ENCODE measurements at places on chromosomes 6 and 20.
A peak's percentile ranks its signal among the peaks of the same experiment; 100 is the strongest.

GRCh38 chr6:14880052-14880451 lies 365.8 kb upstream of the JARID2 start:
- DNase-seq, result no peak

- DNase-seq, result no peak
These were observed 22.5 kb downstream of the SLC17A4 start for GRCh38 chr6:25777031-25777430.

GRCh38 chr6:129684903-129685661 lies 24.9 kb downstream of the ARHGAP18 start:
- DNase-seq, result no peak

DNA sequence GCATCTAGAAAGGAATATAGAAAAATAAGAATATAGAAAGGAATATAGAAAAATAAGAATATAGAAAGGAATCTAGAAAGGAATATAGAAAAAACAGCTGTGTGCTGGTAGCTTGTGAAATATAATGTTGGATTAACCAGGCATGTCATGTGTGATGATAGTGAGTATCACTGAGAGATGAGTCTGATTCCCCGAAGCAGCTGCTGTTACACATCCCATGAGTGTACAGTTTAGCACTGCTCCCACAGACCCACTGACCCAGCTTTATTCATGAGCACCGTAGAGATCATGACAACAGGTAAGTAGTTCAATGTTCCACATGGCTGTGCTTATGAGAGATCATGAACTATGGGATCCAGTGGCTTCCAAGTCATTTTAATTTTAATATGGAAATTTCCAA lies 64.8 kb downstream of the SLC22A3 start:
- DNase-seq, result no peak

GRCh38 chr6:56101141-56101553 lies 146.2 kb downstream of the COL21A1 start:
- DNase-seq, result peak; percentile 72

- no peak for DNase-seq
These were observed 312.7 kb upstream of the TBX18 start for GRCh38 chr6:85077098-85077497.

DNA sequence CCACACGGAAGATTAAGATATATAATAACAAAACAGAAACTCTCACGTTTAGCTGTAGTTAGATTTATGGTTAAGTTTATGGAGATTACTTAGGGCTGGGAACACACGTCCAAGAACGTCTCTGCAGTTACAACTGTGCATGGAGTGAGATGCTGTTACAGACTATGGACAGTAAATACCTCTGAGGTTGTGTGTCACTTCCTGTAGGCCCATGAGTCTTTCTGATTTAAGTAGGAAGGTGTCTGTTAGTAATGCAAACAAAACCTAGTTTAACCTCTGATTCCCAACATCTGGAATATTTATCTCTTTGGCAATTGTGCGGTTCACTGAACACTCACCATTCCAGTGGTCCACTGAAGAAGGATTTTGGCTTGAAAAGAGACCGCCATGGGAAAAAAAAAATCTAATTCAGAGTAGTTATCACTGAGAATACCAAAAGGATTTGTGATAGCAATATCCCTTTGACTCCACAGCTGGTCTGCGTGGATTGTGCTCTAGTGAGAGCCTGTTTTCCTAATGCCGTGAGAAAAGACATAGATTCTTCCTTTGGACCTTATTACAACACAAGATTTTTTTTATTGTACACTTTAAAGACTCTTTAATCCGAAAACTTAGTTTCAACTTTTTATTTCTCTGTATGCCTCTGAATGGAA lies 478.2 kb upstream of the CITED2 start:
- DNase-seq, result no peak

DNA sequence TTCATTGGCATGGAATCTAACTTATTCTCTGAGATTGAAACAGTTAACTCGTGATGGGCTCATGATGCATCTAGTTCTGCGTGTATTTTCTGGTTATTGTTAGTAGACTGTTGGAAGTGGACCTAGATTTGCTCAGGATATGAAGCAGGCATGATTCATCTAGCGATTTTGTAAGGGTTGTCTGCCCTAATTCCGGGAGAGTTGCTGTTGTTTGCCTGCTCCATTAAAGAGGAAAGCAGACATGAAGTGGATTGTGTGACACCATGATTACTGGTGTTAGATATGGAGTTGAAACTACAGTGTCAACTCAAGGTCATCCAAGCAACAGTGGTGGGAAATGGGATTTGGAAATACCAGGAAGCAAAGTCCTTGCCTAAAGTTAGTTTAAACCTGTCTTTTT lies 41.0 kb downstream of the SOX4 start:
- no peak for DNase-seq

GRCh38 chr6:25829375-25829774 lies 2.5 kb downstream of the SLC17A1 start:
- DNase-seq, result no peak

GRCh38 chr6:161353208-161353613 lies 79.3 kb upstream of the AGPAT4 start:
- no peak for DNase-seq

DNA sequence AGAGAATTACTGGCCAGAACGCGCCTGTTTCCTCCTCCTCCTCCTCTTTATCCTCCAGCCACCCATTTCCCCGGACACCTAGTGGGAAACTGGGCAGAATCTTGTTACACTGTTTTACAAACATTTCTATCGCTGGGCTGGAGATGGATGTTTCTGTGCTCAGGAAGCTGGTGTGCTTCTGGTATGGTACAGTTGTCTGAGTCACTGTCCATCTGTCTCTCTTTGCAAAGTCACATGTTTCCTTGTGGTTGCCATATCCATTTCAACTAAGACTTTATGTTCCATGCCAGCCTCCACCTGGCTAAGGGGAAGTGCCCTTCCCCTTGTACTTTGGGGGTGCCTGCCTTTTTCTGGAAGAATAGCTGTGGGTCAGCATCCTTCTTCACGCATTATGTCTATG lies 52.9 kb upstream of the SLC22A16 start:
- peak; percentile 64 for DNase-seq

GRCh38 chr6:30067460-30068139 lies 602 bp downstream of the PPP1R11 start:
- no peak for DNase-seq

GRCh38 chr6:13094781-13095425 lies 233.4 kb downstream of the TBC1D7 start:
- DNase-seq, result no peak

DNA sequence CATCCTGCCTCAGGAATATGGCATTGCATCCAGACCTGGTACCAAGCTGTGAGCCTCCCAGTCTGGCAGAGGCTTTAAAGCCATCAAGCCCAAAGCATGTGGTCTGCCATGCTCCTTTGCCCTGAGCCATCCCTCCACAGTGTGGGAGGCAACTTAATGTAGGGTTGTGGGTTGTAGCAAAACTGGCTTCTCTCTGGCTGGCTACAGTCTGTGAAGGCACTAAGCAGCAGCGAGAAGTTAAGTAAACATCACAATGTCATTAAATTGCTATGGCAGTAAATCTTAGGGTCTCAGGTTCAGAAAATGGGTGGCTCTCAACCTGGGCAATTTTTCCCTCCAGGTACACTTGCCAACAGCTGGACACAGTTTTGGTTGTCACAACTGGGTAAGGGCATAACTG lies 472.9 kb downstream of the PREX1 start:
- no peak for DNase-seq
